ENCODE measurements at places on chromosomes 7 and 10.

- no peak for DNase-seq
These were observed 13.4 kb upstream of the SLIT1 start for GRCh38 chr10:97199152-97199551.

GRCh38 chr10:117972168-117972837, 74.4 kb downstream of the RAB11FIP2 start:
- DNase-seq, result no peak

- DNase-seq, result no peak
These were observed 22.6 kb downstream of the SEPTIN7 start for GRCh38 chr7:35823440-35823839.

DNA sequence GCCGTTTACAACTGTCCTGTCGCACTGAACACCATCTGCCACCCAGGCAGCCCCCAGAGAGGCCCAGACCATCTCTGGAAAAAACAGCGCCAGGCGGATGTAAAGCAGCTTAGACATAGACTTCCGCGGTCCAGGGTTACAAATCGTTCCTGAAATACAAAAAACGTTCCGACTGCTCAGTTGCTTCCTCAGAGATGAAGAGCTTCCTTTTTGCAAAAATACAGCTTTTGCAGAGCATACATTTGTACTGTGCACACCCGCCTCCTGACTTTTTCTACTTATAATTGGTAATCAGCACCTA, 11.4 kb downstream of the DAGLB start:
- DNase-seq, result no peak

- no peak for DNase-seq
These were observed 19.9 kb upstream of the GGCT start for GRCh38 chr7:30524545-30524944.

- DNase-seq, result no peak
These were observed 10.5 kb upstream of the PPIF start for GRCh38 chr10:79336739-79337138.

DNA sequence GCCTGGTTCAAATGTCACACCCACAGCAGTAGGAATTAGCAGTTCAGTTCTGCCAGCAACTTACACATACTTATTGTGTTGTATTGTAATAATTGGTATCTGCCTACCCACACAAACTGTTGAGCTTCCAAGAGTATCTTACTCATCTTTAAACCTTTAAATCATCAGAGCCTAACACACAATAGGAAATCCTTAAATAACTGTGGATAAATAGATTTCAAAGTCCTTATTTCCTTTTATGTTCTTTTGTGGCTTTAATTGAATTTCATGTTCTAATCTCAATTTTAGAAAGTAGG, 3.9 kb downstream of the CASD1 start:
- DNase-seq, result no peak

GRCh38 chr10:132532179-132532578, 5.4 kb upstream of the INPP5A start:
- DNase-seq, result no peak

- no peak for DNase-seq
These were observed 25.7 kb upstream of the CDK14 start for GRCh38 chr7:90570373-90570959.

- DNase-seq, result no peak
These were observed 18.0 kb downstream of the GRID1 start for GRCh38 chr10:86348321-86349210.

GRCh38 chr7:14137676-14138075, 148.2 kb upstream of the ETV1 start:
- no peak for DNase-seq

DNA sequence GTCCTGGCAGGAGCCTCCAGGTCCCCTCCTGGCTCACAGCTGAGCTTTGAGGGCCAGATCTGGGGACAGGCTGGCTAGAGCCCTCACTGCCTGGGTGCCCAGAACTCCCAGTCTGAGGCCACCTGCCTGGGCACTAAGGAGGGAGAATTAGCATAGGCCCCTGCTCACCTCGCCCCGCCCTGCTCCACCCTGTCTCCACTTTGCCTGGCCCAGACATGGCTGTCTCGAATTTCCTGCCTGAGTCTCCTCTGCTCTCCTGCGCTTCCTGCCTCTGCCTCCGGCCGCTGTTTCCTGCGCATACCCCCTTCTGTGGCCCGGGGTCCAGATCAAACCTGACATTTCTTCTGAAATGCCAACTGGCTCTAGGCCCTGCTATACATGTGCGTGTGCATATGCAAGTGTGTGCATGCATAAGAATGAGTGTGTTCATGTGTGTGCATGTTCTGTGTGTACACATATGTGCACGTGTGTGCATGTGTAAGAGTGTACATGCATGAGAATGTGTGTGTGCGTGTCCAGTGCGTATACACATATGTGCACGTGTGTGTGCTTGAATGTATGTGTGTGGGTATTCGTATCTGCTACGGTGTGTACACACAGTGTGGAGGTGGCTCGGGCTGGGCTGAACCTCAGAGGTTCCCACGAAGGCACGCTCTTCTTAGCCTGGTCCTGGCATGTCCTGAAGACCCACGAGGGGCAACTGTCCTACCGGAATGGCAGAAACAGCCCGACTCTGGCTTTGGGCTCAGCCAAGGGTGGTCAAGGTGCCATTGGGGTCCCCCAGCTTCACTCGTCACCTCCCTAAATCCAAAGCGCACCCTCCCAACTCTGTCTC, 64.9 kb downstream of the MYL10 start:
- no peak for DNase-seq

GRCh38 chr7:107754642-107755041, 10.7 kb downstream of the CBLL1 start:
- no peak for DNase-seq

GRCh38 chr10:86863484-86863842, 94.0 kb downstream of the MMRN2 start:
- DNase-seq, result no peak

- DNase-seq, result no peak
These were observed 11.5 kb downstream of the CREB3L2 start for GRCh38 chr7:137990251-137990941.

GRCh38 chr10:121736315-121737130, 138.3 kb upstream of the FGFR2 start:
- no peak for DNase-seq

GRCh38 chr10:28952523-28952922, 275.2 kb downstream of the BAMBI start:
- DNase-seq, result no peak

GRCh38 chr7:988426-988911, 5.5 kb downstream of the CYP2W1 start:
- no peak for DNase-seq

- DNase-seq, result no peak
These were observed 1.4 kb downstream of the ZMIZ1 start for GRCh38 chr10:79070081-79070605.
